Cardiac muscle cell (in vitro differentiated cells and primary cell): ENCODE measurements at places on chromosomes 7 and 10.

DNA sequence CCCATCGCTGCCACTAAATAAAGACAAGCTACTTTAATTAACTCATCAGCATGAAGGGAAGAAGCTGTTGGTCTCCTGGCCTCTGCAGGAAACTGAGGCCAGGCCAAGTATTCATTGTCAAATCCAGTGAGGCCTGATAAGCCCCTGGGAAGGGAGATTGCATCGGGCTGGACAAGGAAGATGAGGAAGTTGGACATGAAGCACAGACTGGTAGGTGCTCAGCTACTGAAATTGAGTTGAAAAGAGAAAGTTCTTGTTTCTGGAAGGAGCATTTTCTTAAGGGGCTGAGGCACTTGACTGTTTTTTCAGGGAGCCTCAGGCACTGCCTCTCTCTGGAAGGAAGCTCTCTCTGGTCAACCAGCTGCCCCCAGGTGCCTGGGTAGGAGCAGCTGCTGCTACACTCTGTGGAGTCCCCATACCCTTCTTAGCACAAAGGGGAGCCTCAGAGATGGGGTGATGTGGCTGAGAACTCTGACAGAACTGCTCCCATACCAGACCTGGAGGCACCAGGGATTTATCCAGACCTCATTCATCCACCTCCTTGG lies 90.3 kb upstream of the IKZF1 start:
- no peak overlapping the region for H3K4me3 ChIP-seq
- no peaks in the 10 kb centered on the region for H3K27me3 ChIP-seq
- no peak overlapping the region for H3K27ac ChIP-seq
- H3K36me3 ChIP-seq: no peaks in the 10 kb centered on the region
- no peak for DNase-seq
- H3K4me1 ChIP-seq: no peaks in the 10 kb centered on the region

GRCh38 chr7:36730046-36730445 lies 5.8 kb upstream of the AOAH start:
- H3K4me3 ChIP-seq: no peak overlapping the region
- H3K4me1 ChIP-seq: no peaks in the 10 kb centered on the region
- no peak overlapping the region for H3K27ac ChIP-seq
- no peaks in the 10 kb centered on the region for H3K27me3 ChIP-seq

GRCh38 chr10:71965623-71966022 lies 1.4 kb downstream of the CHST3 start:
- no peak for DNase-seq
- H3K4me1 ChIP-seq: peaks cover 17% of the 10 kb centered on the region
- H3K36me3 ChIP-seq: no peaks in the 10 kb centered on the region

- H3K4me3 ChIP-seq: no peak overlapping the region
- no peak overlapping the region for H3K27ac ChIP-seq
- H3K36me3 ChIP-seq: no peaks in the 10 kb centered on the region
- no peak for DNase-seq
Measured at GRCh38 chr10:66783316-66783715, 142.5 kb upstream of the LRRTM3 start.

DNA sequence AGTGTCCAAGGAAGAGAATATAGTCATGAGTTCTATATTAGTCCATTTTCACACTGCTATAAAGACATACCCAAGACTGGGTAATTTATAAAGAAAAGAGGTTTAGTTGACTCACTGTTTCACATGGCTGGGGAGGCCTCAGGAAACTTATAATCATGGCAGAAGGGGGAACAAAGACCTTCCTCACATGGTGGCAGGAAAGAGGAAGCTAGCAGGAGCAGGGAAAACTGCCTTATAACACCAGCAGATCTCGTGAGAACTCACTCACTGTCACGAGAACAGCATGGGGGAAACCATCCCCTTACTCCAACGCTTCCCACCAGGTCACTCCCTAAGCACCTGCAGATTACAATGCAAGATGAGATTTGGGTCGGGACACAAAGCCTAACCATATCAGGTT lies 139.0 kb upstream of the ZNF438 start:
- DNase-seq: no peak
- H3K27me3 ChIP-seq: no peaks in the 10 kb centered on the region
- no peaks in the 10 kb centered on the region for H3K4me1 ChIP-seq
- H3K4me3 ChIP-seq: no peak overlapping the region
- no peak overlapping the region for H3K27ac ChIP-seq
- H3K36me3 ChIP-seq: no peaks in the 10 kb centered on the region
